ENCODE measurements at places on chromosomes 5 and 9.

DNA sequence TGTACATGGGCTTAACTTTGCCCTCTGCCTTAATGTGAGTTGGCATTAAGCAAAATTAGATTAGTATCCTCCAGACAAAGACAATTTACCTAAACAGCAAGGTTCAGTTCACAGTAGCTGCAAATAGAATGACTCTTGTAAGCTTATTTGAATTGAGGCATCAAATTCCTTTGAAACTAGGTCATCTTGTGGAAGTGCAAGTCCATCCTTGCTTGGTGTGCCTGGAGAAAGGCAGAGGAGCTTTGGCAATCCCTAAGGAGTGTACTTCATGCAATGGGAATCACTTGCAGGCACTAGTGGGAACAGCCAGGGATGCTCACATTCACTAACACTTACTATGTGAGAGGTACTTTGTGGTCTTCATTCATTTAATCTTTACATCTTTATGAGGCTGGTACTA lies 118.3 kb downstream of the DRD1 start:
- DNase-seq, result no peak

- no peak for DNase-seq
These were observed 265.4 kb downstream of the SPOCK1 start for GRCh38 chr5:137233726-137234125.

- no peak for DNase-seq
These were observed 318.4 kb upstream of the RIOK2 start for GRCh38 chr5:97501286-97501964.

DNA sequence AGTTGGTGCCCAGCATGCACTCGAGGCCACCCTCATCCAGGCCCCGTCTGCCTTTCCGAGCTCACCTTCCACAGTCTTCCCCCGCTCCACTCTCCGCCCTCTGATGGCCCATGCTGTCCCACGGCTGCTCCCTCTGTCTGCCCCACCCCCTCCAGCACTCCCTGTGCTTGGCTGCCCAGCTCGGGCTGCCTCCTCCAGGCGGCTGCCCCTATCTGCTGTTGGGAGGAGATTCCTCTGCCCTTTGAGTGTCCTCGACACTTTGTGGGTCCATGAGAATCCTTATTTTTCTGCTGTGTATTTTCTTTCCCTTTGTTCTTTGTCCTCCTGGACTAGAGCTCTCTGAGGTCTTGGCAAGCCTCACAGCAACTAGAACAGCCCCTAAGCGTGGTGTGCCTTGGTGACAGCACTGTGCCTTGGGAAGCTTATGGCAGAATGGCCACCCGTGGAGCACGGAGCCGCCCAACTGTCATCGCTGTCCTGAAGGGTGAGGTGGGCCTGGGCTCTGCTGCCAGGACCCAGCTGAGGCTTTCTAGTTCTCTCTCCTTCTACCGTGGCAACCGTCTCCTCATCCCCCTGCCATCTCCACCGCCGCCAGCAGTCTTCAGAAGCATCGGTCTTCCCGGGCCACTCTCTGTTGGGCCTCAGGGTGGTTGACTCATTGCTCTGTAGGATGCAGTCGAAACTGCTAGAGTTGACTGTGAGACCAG lies 5.2 kb downstream of the NTMT1 start:
- DNase-seq, result no peak

- no peak for DNase-seq
These were observed 30.9 kb downstream of the TNFSF8 start for GRCh38 chr9:114899461-114899860.

DNA sequence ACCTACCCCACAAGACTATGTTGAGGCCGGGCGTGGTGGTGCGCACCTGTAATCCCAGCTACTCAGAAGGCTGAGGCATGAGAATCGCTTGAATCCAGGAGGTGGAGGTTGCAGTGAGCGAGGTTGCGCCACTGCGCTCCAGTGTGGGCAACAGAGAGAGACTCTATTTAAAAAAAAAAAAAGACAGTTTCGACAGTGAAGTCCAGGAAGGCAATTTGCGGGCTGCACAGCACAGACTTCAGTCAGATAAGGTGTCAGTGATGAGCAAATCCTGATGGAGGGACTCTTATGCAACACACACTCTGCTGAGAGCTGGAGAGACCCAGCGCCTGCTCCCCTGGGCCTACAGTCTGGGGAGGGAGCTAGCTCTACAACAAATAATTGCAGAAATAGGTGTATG lies 14.2 kb downstream of the CCNJL start:
- DNase-seq, result no peak

DNA sequence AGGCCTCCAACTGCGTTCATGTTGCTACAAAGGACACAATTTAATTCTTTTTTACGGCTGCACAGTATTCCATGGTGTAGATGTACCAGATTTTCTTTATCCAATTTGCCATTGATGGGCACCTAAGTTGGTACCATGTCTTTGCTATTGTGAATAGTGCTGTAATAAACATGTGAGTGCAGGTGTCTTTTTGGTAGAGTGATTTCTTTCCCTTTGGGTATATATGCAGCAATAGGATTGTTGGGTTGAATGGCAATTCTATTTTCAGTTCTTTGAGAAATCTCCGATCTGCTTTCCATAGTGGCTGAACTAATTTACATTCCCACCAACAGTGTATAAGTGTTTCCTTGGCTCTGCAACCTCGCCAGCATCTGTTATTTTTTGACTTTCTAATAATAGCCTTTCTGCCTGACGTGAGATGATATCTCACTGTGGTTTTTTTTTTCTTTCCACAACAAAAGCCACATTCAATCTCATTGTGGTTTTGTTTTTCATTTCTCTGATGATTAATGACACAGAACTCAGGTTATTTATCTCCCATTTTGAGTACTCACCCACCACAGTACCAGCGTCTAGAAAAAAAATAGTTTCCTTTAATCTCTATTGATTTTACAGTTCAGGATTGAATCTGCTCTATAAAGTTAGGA lies 21.9 kb downstream of the ARRDC3 start:
- no peak for DNase-seq
